ENCODE measurements at places on chromosomes 3 and 15.

DNA sequence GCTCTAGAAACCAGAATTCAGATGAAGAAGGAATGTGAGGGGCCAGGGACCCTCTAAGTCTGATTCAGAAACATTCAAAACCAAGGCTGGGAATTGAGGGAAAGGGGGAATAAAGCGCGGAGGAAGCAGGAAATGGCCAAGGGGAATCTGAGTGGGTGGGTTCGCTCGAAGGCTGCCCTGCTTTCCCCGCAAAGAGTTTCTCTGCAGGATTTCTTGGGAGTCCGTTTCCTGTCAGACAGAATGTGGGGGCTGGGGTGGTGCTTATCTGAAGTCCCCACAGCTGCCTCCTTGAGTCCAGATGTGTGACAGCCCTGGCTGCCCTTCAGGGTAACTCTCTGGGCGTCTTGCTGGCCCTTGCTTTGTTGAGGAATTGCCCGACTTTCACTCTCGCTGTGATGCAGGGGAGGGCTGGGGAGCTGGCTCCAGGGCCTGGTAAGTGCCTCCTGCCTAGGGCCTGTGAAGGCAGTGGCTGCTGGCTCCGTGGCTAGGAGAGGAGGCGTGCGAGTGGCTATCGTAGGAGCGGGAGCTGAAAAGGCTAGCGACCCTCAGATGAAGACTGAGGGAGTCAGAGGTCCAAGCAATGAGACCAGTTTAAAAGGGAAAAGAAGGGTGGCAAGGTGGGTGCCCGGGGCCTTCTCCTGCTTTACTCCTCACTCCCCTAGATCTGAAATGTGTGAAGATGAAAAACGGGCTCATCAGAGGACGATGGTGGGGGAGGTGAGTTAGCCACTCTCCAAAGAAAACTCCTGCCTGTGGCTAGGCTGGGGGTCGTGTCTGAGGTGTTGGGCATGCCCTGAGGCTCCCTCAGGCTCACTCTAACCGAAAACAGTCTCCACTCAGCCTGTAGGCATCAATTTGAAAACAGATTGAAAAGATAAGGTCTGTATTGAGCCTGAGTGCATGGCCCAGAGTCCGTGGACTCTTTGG is 143.9 kb upstream of the UMPS start:
- no peak for DNase-seq

GRCh38 chr15:77489647-77490046 is 69.0 kb downstream of the HMG20A start:
- DNase-seq, result no peak

DNA sequence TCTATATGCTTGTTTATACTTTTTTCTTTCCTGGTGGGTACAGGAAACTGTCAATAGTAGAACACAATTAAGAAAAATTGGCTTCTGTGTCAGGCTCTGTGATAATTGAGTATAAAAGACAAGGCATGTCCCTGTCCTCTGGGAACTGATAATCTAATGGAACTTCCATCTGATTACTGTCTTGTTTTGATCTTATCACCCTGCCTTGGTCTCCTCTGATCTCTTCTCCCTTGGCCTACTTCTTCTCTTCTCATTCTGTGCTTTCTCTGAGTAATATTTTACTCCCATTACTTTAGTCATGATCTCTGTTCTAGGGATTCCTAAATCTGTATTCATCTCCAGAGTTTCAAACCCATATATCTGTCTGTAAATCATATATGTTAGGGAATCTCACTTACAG is 14.6 kb downstream of the UBE2Q2 start:
- no peak for DNase-seq

- no peak for DNase-seq
Observed at GRCh38 chr3:19744047-19744446, 190.0 kb downstream of the EFHB start.

- DNase-seq, result no peak
Observed at GRCh38 chr15:62665449-62665848, 377.1 kb upstream of the TPM1 start.

DNA sequence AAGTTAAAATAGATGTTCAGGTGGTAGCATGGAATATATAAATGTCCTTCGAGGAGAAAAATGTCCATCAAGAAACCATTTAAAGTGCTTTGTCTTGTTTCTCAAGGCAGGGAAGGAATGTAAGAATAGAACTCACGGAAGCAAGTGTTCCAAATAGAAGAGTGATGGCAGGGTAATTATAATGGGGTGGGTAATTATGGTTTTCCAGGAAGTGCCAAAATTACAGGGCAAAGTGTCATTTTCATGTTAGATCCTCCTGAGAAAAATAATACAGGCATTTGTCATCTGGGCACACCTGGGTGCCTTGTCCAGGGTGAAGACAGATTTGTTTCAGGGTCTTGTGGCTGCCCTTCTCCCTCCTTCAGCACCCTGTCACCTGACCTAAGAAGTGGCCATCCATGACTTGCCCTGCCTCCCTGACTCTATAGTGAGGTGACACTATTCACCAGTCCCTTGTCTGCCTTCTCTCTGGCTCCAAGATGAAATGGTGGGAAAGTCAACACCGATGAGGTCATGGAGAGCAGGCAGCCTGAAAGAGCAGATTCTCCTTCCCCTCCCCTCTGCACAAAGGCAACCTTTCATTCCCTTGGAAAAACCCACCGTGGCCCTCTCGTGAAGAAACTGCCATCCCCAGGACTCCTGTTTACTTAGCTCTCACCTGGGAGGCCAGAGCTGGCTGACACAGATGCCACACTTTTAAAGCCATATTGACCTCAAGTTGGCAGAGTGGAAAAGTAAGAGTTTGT is 45.1 kb upstream of the AMOTL2 start:
- DNase-seq, result no peak

DNA sequence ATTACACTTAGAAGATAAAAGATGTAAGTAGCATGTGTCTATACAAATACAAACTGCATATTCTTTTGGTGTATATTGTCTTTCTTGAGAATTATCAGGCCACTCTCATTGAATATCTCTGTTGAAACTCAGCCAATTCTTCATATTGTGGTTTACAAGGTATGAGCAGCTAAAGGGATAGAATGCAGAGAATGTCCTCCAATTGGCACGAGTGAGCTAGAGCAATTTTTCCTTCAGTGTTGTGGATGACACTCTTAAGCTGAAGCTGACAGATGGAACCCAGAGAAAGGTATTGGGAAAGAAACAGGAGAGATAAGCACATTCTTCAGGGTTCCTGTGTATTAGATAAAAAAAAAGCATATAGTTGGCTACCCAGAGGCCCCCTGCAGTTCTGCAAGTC is 453.1 kb downstream of the EPHA3 start:
- DNase-seq, result no peak

- no peak for DNase-seq
Observed at GRCh38 chr3:127784865-127785710, 37.2 kb downstream of the MGLL start.

- no peak for DNase-seq
Observed at GRCh38 chr3:4030624-4031023, 231.4 kb downstream of the LRRN1 start.

DNA sequence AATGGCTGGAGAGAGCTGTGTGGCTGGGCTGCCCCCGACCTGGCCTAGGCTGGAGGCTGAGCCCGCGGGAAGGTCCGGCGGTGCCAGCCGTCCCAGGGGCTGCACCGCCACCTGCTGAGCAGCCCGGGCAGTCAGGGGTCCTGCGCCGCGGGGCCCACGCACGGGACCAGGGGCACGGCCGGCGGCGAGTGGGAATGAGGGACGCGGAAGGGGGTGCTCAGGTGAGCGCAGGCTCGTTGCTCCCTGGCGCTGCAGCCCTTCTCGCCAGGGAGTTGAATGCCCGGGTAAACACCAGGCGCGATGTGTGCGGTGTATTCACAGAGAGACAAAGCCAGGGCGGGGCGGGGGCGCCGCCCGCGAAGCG is 666 bp upstream of the SEMA3F start:
- DNase-seq, result no peak

- DNase-seq, result no peak
Observed at GRCh38 chr3:32305361-32305876, 66.9 kb downstream of the CMTM8 start.

DNA sequence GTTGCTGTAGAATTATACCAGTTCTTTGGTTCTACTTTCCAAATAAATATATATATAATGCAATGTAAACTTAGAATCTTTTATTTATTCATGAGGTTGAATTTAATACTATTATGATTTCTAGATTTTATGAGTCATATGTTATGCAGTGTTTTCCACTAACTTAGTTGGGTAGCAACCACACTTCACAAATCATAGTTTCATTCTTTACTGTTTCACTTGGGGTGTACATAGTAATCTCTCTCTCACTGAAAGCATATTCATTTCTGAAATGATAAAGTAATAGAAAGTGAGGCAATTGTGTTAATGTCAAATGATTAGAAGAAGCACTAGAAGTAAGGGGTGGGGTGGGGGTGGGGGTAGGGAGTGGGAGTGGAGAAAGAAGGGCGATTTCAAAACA is 52.6 kb downstream of the IQCH start:
- DNase-seq, result no peak

DNA sequence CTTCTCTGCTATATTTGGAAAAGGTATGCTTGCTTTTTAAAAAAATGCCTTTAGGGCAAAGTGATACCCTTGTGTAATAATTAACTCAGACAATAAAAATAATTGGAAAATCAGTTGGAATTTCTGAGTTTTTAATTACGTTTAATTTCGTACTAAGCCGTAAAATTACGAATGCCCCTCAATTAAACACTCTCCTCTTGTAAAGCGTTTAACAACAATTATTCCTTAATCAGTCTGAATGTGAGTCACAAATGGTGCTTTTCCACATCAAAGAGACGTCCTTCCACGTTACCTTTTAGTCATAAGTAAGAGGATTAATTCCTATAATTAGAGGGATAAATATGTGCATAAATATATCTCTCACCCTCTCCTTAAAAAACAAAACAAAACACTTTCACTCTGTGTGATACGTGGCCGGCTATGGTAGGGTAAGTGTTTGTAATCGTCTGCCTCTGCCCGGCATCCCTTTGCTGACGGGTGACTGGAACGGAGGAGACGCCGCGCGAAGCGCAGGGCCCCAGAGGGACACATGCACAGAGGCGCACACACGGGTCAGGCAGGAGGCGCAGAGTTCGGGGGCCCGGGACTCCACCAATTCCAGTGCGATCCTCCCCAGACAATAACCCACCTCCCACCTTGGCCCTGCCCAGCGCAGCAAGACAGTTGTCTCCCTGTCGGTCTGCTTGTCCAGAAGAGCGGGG is 9.7 kb upstream of the MEIS2 start:
- no peak for DNase-seq

GRCh38 chr3:32220006-32220405 is 18.5 kb upstream of the CMTM8 start:
- no peak for DNase-seq
